ENCODE measurements at places on chromosomes 7 and 10.

GRCh38 chr7:11343818-11344413 is 370.2 kb downstream of the PHF14 start:
- DNase-seq: no peak

- no peak for DNase-seq
These were observed 184.2 kb downstream of the CCDC71L start for GRCh38 chr7:106476751-106477150.

DNA sequence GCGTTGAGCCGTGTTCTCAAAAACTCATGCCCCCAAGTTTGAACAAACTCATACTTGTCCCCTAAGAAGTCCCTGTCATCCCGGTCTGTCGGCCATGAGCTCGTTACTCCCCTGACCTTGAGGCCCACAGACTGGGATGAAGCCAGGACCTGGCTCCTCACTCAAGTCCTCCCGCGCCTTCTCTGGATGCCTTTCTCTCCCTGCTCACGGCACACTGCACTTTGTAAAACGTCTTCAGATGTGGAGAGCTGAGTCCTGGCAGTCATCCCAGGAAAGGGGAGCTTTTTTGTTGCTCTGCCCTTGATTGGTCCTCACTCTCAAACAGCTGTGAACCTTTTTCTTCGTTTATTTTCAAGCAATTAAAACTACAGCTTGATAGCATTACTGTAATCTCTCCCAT is 110.8 kb downstream of the JAZF1 start:
- no peak for DNase-seq

- no peak for DNase-seq
These were observed 244.2 kb downstream of the POU6F2 start for GRCh38 chr7:39221901-39222300.

- no peak for DNase-seq
These were observed 1269.5 kb downstream of the TYW1 start for GRCh38 chr7:68266004-68266579.

DNA sequence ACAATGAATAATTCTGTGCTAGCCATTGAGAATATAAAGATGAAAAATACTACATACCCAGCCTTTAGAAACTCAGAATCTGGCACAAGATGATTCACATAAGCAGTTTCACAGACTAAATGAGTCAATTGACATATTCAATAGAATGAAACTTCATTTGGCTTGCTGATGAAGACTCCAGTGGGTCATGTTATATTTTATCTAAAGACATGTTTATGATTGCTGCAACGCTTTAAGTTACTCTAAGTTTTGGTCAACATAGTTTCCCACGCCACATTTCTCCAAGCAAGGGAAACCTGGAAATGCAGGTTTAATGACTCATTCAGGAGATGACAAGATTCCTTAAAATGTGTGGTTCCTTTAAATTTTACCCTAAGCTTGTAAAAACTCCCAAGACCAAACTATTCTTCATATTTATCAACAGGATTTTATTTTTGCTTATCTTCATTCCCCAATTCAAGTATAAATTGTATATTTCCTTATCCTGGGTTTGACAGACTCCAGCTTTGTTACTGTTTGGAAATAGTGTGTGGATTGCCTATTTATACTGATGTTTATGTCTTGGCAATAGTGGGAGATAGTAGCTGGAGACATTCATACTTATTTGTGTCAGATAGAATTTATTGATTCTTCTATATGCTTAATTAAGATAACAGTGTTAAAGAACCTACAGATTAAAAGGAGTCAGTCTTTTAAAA is 6.6 kb downstream of the SEMA3A start:
- no peak for DNase-seq

- no peak for DNase-seq
These were observed 60.8 kb upstream of the ITGA8 start for GRCh38 chr10:15780353-15781135.

- DNase-seq: no peak
These were observed 63.6 kb downstream of the MARCHF5 start for GRCh38 chr10:92354587-92354986.

DNA sequence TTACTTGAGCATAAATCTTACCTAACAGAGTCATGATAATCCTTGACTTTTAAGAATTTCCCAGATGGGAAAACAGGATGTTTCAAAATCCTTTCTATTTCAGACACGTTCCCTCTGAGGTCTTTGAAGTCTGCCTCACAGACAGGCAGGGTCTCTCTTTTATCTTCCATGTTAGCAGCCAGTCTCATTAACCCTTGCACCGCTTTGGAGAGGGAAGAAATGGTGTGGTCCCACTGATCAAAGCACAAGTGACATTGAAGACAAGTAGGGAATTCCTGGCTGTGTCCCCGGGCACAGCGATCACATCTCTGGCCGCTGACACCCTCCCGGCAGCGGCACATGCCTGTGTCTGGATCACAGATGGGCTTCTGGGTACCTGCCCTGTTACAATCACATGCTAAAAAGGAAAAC is 52.7 kb upstream of the LAMB1 start:
- DNase-seq: no peak

DNA sequence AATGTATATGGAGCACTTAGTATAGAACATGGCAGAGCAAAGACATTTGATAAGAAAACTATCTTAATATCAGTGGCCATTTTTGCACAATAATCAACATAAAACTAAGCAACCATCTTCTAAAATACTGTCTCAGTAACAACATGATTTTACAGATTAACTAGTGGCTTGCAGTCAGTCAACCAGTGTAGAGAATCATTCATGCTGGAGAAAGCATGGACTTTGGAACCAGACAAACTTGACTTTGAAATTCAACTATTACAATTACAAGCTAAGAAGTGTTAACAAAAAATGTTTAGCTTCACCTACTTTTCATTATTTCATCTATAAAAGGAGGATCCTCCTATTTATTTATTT is 27.7 kb downstream of the CUBN start:
- DNase-seq: no peak

- DNase-seq: no peak
These were observed 106.1 kb upstream of the KMT2C start for GRCh38 chr7:152541892-152542291.

DNA sequence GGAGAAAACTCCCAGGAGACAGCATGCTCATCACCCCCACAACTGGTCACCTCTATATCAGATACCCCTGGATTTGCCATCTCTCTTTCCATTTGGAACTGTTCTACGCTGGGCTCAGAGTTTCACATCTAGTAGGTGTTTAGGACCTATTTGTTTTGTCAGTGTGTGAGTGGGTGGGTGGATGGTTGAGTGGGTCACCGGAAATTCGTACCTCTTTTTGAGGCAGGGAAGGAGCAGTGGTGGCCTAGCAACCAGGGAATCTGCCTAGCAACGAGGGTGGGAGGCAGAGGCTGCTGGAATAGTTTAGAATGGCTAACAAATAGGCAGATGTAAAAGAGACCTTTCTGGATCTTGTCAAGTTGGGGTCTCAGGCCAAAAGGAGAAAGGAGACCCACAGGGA is 23.2 kb upstream of the SLF2 start:
- no peak for DNase-seq

- DNase-seq: no peak
These were observed 27.9 kb upstream of the CACNA2D1 start for GRCh38 chr7:82471351-82472020.

DNA sequence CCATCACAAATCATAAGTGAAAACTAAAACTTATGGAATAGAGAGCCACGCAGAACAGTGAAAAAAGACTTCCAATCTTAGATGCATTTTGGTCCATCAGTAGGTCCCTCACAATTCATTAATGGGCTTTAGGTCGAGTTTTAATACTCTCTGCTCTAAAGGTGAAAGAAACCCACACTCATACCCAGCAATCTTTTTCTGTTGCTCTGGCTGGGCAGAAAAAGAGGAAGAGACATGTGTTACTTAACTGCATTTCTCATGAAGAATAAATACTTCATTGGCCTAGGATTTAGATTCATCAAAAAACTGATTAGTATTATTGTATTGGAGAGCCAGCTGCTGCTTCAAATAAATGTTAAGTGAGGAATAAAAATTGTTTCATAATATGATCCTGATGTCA is 645.7 kb downstream of the PHTF2 start:
- no peak for DNase-seq

Data from GDM1 (cell line).